Breast epithelium (tissue), 4 donors: ENCODE measurements at places on chromosomes 13 and 19. TPM values are rescaled to one million over a fixed set of nuclear protein-coding genes. Genes with fewer than 3 reads are reported as not detected.
A peak's percentile ranks its signal among the peaks of the same experiment; 100 is the strongest.

- no peak for DNase-seq
Measured at GRCh38 chr13:33794576-33794975, 23.4 kb upstream of the RFC3 start.

- no peak for DNase-seq
Measured at GRCh38 chr13:41122838-41123237, 9.8 kb downstream of the KBTBD6 start.

GRCh38 chr19:39512988-39513387 is 2.0 kb upstream of the SELENOV start:
- DNase-seq = no peak

IL17D gene
- 6.7 TPM for total RNA-seq

DNA sequence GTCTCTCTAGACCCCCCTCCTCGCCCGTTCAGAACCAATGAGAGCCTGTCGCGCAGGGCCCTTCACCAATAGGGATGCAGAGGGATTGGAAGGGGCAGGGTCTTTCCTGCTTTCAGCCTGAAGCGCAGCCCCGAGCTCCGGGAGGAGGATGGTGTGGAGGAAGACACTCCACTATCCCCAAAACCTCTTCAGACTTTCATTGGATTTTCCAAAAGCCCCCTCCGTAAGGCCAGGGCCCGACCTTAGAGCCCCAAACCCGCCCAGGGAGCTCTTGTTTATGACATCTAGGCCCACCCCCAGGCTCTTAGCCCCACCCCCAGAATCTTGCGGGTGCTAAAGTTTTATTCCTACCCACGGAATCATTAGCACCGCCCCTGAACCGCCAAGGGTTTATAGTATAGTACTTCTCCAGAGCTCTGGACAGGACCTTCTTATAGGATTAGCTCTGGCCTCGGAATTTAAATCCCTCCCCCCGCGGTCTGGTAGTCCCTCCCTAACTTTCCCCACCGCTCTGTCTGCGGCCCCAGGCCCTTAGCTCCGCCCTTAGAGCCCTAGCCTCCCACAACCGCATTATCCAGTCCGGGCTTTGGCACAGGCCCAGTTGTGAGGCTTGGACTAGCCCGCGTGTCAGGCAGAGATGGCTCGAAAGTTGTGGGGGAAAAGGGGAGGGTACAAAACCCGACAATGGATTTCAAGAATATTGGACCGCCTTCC is 6.6 kb upstream of the EML2 start:
- DNase-seq = peak; percentile 66

DNA sequence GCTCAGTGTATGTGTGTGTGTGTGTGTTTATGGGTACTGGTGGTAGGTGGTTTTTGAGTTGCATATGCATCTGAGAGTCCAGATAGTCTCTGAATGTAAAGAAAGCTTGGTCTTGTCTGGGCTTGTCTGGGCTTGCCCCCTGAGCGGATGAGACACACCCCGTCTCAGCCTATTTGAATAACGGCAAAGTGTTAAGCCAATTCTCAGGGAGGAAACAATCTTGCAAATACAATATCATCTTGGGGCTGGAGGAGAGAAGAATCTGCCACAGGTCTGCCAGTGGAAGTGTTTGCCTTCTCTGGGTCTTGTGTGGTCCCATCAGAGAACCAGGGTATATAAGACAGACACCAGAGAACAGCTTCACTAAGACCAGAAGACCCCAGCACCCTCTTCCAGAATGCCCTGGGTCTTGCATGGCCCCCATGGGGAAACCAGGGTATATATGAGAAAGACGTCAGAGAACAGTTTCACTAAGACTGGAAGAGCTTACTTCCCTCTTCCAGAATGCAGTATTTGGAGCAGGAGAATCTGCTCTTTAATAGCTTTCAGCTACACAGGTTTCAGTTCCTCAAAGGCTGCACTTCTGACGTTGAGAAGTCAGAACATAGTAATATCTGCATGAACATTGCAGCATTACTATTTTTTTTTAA is 13.3 kb downstream of the CD70 start:
- no peak for DNase-seq

GRCh38 chr19:35021016-35021415 is 9.3 kb upstream of the SCN1B start:
- no peak for DNase-seq

GRCh38 chr13:18965347-18965855 is 216.2 kb downstream of the TUBA3C start:
- no peak for DNase-seq

DNA sequence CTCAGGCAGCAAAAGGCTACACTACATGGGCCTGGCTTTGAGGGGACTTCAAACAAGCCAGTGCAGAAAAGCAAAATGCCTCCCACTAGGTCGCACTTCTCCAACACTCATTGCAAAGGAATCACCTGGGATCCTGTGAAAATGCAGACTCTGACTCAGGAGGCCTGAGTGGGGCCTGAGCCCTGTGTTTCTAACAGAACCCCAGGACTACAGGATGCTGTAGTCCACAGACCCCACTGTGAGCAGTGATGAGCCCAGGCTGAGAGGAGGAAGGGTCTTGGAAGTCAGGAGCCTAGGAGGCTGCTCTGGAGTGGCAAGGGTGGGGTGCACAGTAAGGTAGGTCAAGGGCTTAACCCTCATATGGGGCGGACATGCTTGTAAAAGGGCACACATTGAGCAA is 46.7 kb upstream of the SERP2 start:
- DNase-seq = no peak

DNA sequence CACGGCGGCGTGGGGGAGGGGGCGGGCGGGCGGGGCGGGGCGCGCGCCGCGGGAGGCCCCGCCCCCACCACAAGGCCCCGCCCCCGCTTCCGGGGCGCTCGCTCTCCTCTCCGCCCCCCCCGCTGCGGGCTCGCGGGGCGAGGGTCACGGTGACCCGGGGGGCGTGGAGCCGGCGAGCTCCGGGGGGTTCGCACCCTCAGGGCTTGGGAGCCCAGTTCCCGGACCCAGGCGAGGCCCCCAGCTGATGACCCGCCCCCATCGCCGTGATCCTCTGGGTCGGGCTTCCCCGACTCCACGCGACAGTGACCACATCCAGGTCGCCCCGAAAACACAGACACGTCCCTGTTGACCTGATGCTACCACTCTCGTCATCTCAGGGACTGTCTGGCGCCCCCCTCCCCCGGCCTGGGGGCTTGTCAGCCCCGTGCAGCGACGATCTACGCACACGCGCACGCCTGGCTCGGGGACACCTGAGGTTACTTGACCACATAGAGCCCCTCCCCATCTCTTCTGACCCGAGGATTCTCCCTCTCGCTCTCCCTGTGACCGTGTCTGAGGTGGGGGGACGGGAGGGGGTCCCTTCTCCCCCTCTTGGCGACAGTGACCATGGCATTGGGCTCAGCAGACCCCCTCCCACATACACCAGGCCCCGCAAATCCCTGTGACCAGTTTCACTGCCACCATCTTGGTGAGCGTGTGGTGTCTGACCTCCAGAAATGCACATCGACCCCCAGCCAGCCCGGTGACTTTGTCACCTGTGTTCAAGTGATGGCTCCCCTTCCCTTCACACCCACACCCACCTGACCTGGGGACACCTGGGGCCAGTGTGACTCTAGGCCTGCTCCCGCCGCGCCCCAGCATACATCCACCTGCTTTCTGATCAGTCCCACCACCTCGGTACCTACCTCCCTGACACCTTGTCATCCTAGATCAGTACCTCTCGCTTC is 670 bp downstream of the MAP2K7 start:
- no peak for DNase-seq

DNA sequence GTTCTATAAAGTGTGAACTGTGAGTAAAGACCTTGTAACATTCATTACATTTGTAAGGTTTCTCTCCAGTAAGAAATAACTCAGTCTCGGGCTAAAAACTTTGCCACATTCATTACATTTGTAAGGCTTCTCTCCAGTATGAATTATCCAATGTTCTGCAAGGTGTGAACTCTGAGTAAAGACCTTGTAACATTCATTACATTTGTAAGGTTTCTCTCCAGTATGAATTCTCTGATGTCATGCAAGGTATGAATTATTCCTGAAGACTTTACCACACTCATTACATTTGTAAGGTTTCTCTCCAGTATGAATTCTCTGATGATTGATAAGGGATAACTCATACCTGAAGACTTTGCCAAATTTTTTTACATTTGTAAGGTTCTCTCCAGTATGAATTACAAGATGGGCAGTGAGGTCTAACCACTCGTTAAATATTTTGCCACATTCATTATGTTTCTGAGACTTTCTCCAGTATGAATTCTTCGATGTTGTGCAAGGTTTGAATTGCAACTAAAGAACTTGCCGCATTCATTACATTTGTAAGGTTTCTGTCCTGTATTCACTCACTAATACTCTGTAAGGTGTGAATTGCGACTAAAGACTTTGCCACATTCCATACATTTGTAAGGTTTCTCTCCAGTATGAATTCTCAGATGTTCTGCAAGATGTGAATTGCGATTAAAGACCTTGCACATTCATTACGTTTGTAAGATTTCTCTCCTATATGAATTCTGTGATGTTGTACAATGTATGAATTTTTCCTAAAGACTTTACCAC is 21.2 kb downstream of the ZNF578 start:
- DNase-seq = no peak

GRCh38 chr19:17259934-17260333 is 4.6 kb downstream of the USHBP1 start:
- DNase-seq = no peak

GRCh38 chr19:52600639-52601024 is 30.5 kb downstream of the ZNF701 start:
- no peak for DNase-seq

DNA sequence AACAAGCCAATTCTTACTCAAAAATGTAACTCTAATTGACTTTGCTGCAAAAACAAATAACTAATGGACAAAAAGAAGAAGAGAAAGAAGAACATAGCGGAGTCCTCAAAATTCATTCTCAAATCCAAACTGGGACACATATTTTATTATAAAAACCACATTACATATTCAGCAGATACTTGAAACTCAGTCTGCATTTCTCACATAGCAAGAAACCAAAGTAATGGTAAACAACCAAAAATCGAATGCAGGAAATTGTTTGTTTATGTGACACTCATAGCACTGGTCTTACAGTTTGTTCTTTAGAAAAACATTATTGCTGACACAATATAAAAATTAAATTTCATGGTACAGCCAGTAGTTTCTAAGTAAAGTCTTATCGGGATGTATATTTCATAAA is 789.8 kb downstream of the SLITRK6 start:
- no peak for DNase-seq

ZNF573 gene
- 16.7 TPM for total RNA-seq

GRCh38 chr19:18102916-18103542 is 5.5 kb downstream of the MAST3 start:
- no peak for DNase-seq

FUT6 gene
- total RNA-seq = 4.3 TPM

SERTAD3 gene
- 28.1 TPM for total RNA-seq

ZNF549 gene
- total RNA-seq = 11.6 TPM

GRCh38 chr19:40619333-40620160 is 18.4 kb downstream of the LTBP4 start:
- DNase-seq = no peak

DNA sequence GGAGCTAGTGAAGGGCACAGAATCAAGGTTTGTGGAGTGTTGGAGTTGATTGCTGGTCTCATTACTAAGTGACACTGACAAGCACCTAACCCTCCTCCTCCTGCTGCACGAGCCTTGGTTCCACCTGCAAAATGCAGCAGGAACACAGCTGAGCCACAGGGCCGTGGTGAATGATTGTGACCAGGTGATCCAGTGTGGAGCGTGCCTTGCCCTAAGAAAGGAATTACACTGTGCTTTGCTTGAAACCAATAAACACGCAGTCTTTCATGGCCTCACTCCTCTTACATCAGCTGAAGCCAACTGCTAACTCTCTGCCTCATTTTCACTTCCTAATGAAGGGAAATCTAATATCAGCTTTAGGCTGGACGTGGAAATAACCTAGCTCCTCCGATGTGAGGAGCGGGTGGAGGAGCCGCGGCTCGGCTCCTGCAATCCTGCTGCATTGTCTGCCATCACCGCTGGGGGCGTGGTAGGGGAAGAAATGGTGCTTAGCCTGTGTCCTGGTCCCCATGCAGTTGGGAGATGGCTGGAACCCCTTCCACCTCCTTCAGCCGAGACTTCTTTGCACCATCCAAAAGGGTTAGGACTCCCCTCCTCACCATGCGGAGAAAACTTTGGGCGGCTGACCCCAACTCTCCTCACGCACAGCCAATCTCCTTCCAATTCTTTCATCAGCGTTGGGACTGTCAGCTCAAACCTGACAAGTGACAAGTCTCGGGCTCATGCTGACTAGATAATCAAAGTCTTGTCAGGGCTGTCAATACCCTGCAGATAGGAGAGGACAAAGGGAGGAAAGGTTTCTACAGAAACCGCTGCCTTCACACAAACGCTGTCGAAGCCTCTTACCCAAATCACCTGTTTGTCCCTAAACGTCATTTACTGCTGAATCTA is 427.9 kb downstream of the ZNF536 start:
- DNase-seq = no peak

GRCh38 chr13:39326469-39327171 is 276.4 kb downstream of the LHFPL6 start:
- DNase-seq = no peak

DNA sequence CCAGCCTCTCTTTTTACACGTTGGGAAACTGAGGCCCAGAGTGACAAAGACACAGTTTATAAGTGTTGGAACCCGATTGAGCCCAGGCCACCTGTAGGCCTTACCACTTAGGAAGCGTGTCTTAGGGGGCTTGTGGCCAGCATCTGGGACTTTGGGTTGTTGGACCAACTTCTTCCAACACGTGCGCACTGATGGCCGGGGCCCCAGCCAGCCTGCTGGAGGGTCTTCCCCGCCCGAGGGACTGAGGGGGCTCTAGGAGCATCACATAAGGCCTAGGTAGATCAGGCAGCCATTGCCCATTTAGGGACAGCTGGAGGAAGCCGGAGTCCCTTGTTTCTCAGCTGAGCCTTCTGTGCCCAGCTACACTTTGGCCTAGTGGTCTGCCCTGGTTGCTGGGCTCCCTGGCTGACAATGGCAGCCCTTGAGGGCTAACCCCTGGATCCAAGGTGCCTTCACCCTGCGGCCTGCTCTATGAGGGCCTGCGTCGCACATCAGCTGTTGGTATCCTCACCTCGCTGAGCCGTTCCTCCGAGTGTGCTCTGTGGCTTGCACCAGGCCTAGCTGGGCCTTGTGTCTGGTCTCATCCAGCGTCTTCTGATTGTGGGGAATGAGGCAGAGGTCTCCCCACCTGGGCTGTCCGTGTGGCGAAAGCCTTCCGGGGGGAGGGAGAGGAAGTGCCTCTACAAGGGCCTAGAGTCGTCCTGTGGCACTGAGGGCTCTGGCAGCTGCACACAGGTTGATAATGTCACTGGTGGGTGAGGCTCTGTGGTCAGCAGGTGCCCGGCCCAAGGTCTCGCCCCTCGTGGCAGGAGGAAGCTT is 1.2 kb downstream of the RAB11B start:
- DNase-seq = no peak

FPR1 gene
- total RNA-seq = 6.0 TPM

SOX1 gene
- total RNA-seq = not detected

REX1BD gene
- 117 TPM for total RNA-seq

- DNase-seq = no peak
Measured at GRCh38 chr13:98285317-98285716, 108.2 kb upstream of the RNF113B start.

DNA sequence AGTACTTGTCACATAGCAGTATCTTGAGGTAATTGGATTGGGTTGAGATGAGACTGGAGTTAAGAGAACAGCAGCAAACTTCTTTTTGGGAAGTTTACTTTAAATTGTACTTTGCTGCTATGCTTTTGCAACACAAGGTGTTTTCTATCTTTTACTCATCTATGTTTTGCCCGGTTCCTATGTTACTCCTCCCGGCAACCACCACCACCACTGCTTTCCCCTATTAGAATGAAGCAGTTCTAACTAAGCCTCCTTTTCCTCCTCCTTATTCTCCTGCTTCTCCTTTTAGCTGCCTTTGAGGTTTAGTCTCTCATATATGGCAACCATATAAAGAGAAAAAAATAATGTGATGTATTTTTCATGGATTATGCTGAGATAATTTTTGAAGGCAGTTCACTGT is 233.5 kb downstream of the ITGBL1 start:
- DNase-seq = no peak

- DNase-seq = no peak
Measured at GRCh38 chr13:48132961-48133360, 38.1 kb upstream of the MED4 start.
